Smooth muscle cell of the pulmonary artery (primary cell): ENCODE measurements at places on chromosomes 12 and 14. TPM values are rescaled to one million over a fixed set of nuclear protein-coding genes. Genes with fewer than 3 reads are reported as not detected.

The TRMT5 gene
- 11.5 and 17.4 TPM in 2 replicates for total RNA-seq

The FAM186B gene
- total RNA-seq = 0.20 and 0.40 TPM in 2 replicates

The KIF5A gene
- 0.98 and 2.1 TPM in 2 replicates for total RNA-seq

The TBX5 gene
- 1.9 and 2.0 TPM in 2 replicates for total RNA-seq

The ITPR2 gene
- total RNA-seq = 27.3 and 32.2 TPM in 2 replicates

The KRT81 gene
- total RNA-seq = 0.13 and 0.20 TPM in 2 replicates

The ANKRD33 gene
- 0.03 TPM in 1 of 2 replicates, not detected in the other for total RNA-seq

The DEPDC4 gene
- total RNA-seq = 0.46 and 1.1 TPM in 2 replicates

The CELA1 gene
- total RNA-seq = not detected in 2 replicates

The NFATC4 gene
- total RNA-seq = 56.5 and 76.4 TPM in 2 replicates
